ENCODE measurements at places on chromosomes 3 and 15. TPM values are rescaled to one million over a fixed set of nuclear protein-coding genes. Genes with fewer than 3 reads are reported as not detected.

The CHST2 gene
- total RNA-seq, result 13.0 TPM

The MOBP gene
- total RNA-seq, result under 0.01 TPM

The GATM gene
- 0.44 TPM for total RNA-seq

The CLDN1 gene
- total RNA-seq, result 0.55 TPM

The GHSR gene
- total RNA-seq, result not detected

The PLA2G4E gene
- total RNA-seq, result not detected

All from uterine smooth muscle cell (primary cell).